ELR (cell line): ENCODE measurements at places on chromosomes 12 and 14.

DNA sequence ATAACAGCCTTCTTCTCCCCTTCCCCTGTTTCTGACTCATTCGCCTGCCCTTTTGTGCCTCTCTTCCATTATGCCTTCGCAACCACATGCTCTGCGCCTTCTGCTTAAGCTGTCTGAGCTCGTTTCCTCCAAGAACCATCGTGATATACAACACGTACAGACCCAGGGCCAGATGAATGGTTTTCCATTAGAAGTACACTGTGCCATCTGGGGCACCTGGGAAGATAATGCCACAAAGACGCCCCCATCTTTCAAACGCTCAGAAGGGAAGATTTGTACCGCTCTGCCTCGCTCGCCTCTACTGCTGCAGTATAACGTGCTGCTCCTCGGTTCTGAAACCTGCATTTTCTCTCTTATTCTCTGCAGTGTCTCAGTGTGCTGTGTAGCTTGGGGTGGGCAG lies 470.9 kb upstream of the STXBP6 start:
- DNase-seq = no peak

DNA sequence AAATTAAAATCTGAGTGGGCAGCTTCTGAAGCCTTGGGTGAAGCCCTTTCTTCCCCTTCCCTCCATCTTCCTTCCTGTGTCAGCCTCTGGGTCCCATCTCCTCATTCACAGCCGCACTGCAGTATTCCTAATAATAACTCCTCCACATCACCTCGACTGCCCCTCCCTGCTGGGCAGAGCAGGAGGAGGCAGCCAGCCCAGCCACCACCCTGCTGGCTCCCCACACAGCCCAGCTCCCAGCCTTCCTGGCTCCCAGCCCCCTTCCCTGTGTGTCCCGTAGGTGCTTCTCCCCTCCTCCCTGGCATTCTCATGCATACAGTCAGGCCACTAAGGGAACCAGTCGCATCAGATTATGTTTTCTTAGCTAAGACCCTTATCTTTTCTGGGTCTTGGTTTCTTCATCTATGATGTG lies 3.7 kb downstream of the IFFO1 start:
- DNase-seq = peak; percentile 38

DNA sequence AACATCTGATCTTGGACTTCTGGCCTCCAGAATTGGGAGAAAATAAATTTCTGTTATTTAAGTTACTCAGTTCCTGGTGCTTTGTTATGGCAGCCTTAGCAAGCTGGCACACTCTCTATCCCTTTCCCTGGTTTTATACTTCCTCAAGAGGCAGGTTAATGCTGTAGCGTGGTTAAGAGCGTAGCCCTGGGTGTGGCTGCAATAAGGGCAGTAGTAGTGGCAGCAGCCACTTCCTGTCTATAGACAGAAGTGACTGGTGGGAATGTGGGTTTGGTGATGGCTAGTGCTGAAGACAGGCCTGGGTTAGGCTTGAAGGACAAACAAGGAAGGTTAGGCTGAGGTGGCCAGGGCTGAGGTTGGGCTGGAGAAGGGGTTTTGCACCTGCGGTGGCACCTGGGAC lies 3.6 kb upstream of the LGALS3 start:
- peak; percentile 19 for DNase-seq

DNA sequence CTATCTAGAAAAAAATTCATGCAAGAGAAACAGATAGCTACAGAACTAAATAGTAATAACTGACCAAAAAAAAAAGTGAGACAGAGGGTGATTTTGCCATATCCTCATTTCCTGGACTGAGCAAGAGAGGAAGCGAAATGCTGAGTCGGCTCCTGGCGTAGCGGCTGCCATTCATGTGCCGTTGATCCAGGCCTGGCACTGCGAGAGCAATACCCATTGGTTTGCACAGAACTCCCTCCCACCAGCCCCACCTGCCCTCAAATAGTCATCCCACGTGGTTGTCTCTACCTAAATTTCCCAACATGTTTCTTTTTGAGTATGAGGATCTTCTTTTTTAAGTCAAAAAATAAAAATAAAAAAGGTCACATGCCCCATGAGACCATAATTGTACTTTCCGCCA lies 9.4 kb upstream of the WNT5B start:
- DNase-seq = no peak

DNA sequence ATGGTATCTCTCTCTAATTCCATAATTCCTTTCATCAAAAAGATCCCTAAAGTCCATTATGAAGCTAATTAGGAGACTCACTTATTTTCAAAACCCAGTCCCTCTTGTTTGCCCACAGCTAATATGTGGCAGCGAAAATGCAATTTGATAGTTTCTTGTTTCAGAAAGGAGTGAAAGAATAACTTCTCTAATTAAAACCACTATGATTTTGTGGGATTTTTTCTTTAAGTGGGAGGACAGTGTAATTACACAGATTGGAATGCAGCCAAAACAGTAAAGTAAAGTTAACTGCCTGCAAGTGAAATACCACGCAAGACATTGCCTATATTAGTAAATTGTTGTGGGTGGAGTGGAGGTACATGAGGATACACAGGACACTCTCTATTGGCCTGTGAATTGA lies 50.0 kb downstream of the PTPRO start:
- no peak for DNase-seq

- DNase-seq = no peak
Observed at GRCh38 chr14:61343471-61343870, 22.1 kb downstream of the PRKCH start.

- no peak for DNase-seq
Observed at GRCh38 chr12:21239866-21240265, 94.9 kb downstream of the SLCO1A2 start.

- DNase-seq = no peak
Observed at GRCh38 chr12:79274501-79275064, 410.0 kb downstream of the SYT1 start.

DNA sequence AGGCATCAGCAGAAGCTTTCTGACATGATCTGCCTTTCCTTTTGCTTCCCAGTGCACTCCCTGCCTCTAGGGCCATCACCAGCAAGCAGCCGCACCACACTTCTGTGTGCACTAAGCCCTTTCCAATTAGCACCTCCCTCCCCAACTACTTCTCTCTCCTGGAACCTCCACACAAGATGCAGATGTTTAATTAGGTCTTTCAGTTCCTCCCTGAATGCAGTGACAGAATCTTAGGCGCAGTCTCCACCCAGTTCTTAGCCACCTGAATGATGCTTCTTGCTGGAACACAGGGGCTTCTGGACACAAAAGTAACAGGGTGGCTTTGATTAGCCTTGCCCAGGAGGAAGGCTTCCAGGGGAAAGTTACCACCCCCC lies 32.9 kb downstream of the NIN start:
- DNase-seq = no peak

DNA sequence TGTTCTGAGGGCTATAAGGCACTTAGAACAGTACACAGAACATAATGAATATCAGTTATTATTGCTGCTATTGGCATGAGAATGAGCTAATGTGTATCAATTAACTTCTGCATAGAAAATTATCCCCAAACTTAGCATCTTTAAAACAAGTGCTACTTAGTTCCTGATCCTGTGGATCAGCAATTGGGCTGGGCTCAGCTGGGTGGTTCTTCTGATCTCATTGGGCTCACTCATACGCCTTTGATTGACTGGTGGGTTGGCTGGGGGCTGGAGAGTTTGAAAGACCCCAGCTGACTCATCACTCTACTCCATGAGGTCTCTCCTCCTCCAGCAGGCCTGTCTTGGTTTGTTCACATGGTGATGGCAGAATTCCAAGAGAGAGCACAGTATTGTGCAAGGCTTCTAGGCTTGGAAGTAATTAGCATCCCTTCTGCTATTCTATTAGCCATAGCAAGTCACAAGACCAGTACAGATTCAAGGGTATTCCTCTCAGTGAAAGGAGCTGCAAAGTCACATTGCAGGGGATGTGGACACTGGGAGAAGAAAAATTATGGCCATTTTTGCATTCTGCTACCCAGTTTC lies 27.2 kb upstream of the HSPB8 start:
- DNase-seq = no peak

DNA sequence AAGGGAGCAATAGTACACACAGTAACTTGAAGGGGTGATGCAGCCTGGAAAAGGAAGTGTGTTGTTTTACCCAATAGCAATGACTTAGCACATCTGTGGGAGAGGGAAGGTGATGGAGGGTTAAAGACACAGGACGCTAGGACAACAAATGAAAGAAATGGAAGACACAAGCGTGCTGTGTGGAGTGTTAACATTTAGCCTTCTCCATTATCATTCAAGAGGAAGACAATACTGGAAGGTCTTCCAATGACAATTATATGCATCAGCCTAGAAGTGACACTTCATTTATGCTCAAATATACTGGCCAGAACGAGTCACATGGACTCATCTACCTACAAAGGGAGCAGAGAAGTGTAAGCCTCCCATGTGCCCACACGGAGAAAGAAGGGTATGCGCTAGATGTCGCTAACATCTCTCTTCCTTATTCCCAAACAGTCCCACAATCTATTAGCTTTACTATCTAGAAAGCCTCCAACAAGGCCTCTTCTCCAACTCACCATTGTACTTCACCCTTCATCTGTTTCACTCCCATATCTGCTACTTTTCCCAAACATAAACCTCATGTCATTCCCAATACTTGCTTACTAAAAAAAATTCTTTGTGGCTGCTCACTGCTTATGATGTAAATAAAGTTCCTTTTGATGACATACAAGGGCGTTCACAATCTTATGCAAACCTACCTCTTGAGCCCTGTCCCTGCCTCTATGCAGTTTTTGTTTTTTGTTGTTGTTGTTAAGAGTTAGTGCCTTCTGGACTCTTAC lies 20.3 kb downstream of the PPM1H start:
- DNase-seq = no peak

DNA sequence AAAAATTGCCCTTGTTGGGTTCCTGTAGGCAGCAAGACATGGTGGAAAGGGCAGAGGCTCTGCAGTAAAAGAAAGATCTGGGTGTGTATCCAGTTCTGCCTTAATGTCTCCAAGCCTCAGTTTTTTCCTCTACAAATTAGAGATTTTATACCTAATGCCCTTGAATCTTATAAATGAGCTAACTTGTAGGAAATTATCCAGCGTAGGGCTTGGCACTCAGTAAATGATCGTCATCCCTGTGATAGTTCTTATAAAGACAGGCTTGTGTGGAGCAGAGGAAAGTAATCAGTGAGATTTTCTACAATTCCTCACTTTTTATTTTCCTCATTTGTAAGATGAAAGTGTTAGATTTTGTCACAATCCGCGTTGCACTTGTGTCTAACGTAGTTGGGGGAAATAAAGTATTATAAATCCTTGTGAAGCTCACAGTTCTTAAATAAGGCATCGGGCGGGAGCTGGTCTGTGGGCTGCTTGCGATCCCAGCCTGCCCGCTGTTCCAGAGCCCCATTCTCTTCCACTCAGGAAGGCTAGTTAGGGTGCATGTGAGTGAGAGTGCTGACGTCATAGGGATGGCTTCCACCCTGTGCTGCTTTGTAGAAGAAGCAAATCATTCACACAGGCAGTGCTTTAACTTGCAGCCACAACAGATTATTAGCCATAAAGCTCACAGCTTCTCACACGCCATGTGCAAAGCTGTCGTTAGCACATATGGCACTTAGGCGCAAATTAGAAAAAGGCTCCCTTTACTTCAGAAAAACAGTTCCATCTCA lies 87.6 kb downstream of the EML1 start:
- peak; percentile 9 for DNase-seq

DNA sequence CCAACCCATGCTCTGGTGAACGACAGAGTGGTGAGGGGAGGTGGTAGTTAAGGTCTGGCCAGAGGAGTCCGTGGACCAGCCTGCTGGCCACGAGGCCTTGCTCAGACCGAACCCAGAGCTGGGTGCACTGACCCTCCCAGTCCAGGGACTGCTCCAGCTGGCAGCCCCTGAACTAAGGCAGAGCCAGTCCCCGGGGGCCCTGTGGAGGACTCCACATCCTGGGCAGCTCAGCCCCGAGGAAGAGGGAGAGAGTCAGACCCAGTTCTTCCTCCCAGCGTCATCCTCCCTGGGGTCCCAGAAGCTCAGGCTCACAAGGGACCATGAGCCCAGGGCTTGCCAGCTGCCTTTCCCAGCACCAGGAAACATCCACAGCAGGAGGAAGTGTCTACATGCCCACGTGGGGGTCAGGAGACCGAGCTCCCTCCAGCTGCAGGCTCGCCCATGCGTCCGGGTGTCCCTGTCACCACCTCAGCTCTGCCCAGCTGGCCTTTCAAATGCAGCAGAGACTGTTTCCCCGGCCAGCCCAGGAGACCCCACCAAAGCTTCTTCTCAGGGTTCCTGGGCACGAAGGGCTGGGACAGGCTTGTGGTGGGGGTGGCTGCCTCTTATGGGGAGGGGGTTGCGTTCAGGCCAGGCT lies 194.4 kb downstream of the KIF26A start:
- DNase-seq = no peak

DNA sequence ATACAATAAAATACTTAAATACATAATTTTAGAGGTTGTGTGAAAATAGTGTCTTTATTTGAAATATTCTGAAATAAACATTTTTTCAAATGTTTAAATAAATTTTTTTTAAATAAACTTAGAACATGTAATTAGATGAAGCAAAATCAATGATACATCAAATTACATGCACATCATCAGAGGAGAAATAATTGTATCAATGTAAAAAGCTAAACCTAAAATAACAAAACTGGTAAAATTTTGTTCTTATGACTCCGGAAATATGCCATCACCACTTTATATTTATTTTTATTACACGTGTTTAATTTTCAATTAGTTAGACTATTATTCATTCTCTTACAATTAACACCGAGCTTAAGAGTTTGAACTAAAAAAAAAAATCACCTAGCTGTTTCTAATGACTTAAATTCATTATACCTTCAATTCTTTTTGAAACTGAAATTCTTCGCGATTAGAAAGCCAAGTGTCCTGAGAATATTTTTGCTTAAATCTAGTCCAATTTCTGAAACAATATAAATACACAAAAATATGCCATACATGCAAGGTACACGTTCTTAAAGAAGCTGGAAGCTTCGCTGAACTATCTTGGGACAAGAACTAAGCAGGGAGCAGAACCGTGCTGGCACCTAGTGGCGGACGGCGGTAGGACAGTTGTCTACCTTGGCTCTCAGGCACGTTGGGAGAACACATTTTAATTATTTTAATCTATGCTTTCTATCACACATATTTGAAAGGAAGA lies 230.5 kb downstream of the SLC25A21 start:
- peak; percentile 66 for DNase-seq

GRCh38 chr12:26179826-26180225 lies 15.5 kb upstream of the SSPN start:
- DNase-seq = no peak

GRCh38 chr14:41824441-41824840 lies 217.8 kb downstream of the LRFN5 start:
- DNase-seq = no peak
